ENCODE measurements at places on chromosomes 2 and 18.
A peak's percentile ranks its signal among the peaks of the same experiment; 100 is the strongest.

- DNase-seq = peak; percentile 14
These were observed 48.1 kb downstream of the TIMM21 start for GRCh38 chr18:74196220-74197119.

GRCh38 chr2:214566457-214566856 is 155.6 kb downstream of the VWC2L start:
- no peak for DNase-seq

GRCh38 chr18:3402982-3403451 is 47.0 kb upstream of the TGIF1 start:
- DNase-seq = no peak

- no peak for DNase-seq
These were observed 67.3 kb downstream of the SMIM21 start for GRCh38 chr18:75360215-75360614.

GRCh38 chr2:51079945-51080344 is 48.0 kb upstream of the NRXN1 start:
- DNase-seq = no peak

DNA sequence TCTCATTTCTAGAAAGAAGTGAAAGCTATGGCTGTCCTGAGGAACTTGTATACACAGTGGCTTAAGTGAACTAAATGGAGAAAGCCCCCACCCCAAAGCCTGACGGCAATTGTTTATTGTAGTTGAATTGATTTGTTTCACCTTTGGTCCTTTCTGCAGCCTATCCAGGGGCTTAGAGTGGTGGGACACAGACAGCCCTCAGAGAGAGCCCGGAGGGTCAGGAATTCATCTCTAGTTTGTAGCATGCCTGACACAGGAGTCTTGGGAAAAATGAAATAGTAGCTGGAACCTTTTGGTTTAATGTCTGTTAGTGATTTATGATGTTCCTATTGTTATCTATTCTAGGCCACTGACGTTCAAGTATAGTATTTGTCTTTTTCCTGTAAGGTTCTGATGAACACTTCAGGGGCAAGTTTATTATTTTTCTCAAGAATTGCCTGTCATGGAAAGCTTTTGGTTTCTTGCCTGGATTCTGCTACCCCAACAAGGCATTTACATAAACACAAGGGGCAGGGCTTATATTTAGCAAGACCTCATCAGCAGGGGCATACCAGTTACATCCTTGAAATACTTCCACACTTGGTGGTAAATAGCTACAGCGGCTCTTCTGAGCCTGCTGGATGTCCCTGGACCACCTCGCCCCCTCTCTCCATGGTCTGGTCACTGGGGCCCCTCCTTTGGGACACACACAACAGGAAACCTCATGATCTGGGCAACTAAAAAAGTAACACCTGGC is 44.4 kb downstream of the KCNE4 start:
- no peak for DNase-seq

- no peak for DNase-seq
These were observed 61.7 kb upstream of the RALBP1 start for GRCh38 chr18:9413576-9413975.

- no peak for DNase-seq
These were observed 8.7 kb upstream of the B3GNT2 start for GRCh38 chr2:62187246-62187645.

- no peak for DNase-seq
These were observed 124.7 kb upstream of the GLI2 start for GRCh38 chr2:120611016-120611415.

DNA sequence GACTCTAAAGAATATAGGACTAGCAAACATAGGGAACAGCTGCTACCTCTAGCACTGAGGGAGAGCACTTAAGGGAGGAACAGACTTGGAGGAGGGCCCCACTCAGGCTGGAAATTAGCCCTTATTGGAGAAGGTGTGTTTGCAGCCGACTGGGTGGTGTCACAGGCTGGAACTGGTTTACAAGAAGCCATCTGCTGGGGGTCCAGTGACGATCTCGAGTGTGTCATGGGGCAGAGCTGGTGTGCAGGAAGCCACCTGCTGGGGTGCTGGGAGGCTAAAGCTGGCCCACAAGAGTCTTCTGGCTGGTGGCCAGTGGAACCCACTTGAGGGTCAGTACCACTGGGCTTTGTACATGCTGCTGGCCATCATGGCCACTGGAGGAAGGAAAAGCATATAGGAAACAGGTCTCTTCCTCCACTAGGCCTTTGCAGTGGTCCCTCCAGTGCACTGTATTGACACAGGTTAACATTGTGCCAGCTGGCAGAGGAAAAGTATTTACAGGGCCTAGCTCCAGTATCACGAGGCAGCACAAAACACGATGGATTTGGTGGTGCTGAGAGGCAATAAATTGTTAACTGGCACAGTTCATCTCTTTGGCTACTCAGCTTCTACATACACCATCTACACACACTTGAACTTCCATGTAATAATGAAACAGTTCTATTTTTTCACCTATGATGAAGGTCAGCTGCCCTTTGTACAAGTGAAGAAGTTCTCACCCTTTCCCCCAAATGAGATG is 43.6 kb downstream of the MAP3K20 start:
- no peak for DNase-seq

GRCh38 chr18:76741346-76741745 is 81.0 kb upstream of the ZNF236 start:
- no peak for DNase-seq

Measured in stimulated activated CD8-positive, alpha-beta memory T cell treated with anti-CD3 and anti-CD28 coated beads, Interleukin-12 subunit alpha, Interleukin-12 subunit beta, amount 100 ng/mL, for 4 hours (primary cell).